ENCODE measurements at places on chromosomes 5 and 9. TPM values are rescaled to one million over a fixed set of nuclear protein-coding genes. Genes with fewer than 3 reads are reported as not detected.

The TRIP13 gene
- total RNA-seq = 80.4 TPM

The DOCK2 gene
- 12.5 TPM for total RNA-seq

DNA sequence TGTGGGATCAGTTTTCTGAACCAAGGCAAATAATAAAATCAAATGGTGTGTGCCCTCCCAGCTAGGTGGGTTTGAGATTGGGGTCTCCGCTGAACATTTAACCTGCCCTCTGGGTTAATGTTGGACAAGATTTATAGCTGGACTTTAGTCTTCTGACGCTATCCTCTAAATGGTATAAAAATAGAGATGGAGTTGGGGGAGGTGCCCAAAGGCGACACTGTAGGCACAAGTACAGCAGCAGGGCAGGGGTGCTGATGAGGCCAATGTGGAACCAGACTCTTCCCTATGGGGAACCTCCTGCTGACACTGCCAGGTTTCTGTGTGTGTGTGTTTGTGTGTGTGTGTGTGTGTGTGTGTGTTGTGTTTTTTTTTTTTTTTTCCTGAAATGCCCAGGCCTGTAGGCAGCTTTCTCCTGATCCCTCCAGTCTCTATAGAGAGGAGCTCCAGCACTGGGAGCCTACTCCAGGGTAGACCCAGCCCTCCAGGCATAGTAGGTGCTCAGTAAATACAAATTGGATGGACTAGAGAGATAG is 37.9 kb downstream of the PCDH1 start:
- no peak for DNase-seq

DNA sequence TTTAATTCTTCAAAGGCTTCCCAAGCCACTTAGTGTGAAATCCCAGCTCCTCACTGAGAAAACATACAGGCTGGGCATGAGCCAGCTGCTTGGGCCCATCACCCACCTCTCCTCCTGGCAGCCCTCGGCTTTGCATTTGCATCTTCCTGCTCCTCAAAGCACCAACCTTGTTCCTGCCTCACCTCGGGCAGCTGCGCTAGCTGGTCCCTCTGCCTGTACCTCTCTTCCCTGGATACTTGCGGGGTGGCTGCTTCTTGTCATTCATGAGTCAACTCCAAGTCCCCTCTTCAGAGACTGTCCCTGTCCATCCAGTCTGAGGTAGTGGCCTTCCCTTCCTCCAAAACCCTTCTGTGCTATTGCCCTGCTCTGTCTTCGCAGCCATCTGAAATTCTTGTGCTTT is 116.1 kb upstream of the CXCL14 start:
- no peak for DNase-seq
